ENCODE measurements at places on chromosomes 12 and 14. TPM values are rescaled to one million over a fixed set of nuclear protein-coding genes. Genes with fewer than 3 reads are reported as not detected.

DNA sequence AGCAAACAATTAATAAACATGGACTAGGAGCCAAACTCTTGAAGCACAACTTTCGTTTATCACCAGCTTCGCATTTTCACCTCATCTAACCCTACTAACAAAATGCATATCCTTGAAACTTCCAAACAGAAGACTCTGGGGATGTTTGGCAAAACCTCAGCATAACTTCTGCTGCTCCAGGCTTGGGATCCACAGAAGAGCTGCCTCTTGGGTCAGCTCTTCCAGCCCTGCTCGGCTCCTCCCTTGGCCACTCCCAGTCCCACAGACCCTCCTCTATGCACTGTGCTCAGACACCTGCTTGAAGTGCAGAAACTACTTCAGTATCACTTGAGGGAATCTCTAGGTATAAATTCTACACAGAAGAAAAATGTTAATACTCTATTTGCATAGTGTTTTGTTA lies 110.0 kb upstream of the AMIGO2 start:
- DNase-seq: no peak

DNA sequence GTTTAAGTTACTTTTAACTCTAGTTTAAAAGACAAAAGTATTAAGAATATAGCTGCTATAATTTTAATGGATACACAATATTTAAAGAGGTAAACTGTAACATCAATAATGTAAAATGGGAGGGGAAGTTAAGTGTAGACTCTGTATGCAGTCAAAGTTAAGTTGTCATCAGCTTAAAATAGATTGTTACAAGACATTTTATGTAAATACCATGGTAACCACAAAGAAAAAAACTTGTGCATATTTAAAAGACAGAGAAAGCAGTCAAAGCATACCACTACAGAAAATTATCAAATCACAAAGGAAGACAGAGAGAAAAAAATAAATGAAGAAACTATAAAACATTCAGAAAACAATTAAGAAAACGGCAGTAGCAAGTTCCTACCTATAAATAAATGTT lies 73.3 kb downstream of the CEP128 start:
- DNase-seq: no peak

DNA sequence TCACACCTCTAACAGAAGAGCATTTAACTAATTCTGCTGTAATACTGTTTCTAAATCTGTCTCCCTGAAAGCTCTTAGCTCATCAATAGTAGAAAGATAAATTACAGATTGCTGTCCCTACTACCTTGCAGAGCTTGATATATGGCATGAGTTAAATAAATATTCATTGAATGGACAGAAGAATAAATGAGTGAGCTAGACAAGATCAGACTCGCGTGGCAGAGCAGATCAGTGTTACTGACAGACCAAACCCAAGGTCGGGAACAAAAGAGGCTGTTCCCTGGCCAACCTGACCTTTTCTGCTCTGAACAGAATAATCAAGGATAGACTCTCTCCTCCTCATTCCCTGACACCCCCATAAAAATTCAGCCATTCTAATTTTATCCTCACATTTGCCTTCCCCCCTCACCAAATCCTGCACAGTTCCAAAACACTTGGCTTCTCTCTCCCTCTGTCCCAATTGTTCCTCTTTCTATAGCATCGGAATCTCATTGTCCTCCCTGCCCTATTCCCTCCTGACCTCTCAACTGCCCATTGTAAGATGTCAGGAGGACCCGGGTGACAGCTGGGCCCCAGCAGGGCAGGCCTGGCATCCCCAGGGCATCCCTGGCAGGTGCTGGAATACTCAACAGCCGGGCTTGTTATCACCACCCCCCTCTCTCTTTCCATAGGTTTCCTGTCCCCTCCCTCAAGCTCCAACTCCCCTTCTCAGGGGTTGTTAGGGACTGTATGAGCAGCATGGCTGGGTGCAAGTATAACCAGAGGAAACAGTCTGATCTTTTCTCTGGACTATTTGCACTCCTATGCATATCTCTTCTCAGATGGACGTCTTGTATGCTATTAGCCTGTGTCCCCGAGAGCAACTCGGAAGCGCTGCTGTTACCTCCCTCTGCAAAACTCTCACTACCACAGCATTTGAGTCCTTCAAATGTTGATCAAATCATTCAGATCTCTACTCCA lies 19.9 kb downstream of the NEUROD4 start:
- DNase-seq: no peak

The SRGAP1 gene
- total RNA-seq: 11.0 TPM

The SLC41A2 gene
- total RNA-seq: 20.4 TPM

The TXNRD1 gene
- 430 TPM for total RNA-seq

The PTPRB gene
- 0.66 TPM for total RNA-seq

The ESPL1 gene
- 31.6 TPM for total RNA-seq

The SLC4A8 gene
- 4.2 TPM for total RNA-seq

DNA sequence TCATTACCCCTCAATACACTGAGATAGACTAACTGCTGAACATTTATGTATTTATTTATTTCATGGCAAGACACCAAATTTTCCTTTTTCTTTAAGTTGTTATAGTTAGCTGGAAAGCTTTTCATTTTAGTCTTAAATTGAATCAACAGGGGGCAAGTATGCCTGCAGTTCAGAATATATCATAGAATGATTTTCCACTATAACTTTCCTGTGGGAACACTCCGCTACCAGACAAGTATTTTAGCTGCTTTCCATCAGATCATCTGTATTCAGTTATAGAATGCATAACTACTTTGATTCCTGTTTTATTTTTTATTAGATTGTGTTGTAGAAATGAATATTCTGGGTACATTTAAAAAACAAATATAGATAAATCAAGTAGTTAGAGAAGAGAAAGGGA lies 102.0 kb downstream of the SLC6A15 start:
- no peak for DNase-seq

- DNase-seq: peak; percentile 51
These were observed 186.8 kb downstream of the BTG1 start for GRCh38 chr12:91958816-91959215.

DNA sequence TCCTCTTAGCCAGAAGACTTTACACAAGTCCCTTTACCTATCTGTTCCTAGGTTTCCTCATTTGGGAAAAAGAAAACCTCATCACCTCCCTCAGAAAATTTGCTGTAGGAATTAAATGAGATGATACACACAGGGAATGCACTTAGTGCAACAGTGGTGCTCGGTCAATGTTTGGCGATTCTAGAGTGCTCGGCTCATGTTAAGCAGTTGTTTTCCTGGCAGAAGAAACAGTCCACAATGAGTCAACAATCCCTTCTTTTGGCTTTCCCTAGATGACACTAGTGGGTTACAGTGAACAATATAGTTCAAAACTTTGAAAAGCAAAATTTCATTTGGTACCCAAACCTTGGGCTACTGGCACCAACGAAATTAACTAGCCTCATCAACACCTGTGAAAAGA lies 3.9 kb upstream of the TMEM233 start:
- no peak for DNase-seq

DNA sequence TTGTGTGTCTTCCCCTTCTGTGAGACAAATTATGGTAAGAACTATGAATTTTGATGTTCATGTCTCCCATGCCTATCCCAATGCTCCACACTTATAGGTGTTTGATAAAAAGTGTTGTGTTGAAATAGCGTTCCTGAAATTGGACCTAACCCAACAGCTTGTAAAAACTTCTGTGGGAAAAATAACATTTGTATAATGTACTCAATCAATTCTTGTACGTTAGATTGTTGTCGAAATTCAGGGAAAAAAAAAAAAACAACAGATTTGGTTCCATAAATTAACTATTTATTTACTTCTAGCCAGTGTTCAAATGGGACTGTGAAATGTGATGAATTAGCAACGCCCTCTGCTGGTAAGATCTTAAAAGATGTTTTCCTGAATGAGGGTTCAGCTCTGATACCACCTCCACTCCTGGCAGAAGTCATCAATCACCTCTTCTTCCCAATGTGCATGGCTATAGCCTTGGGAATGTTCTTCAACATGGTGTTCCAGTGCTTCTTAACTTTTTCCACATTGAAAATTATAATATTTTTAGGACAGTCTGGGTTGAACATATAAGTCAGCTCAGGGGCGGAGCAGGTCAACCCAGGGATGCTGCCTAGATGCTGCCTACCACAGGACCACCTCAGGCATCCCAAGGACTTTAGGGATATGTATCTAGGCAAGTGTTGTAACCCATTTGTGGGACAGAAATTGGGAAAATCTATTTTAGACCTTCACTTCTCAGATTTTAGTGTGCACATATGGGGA lies 170.6 kb downstream of the OTOGL start:
- DNase-seq: peak; percentile 69

- no peak for DNase-seq
These were observed 536.8 kb downstream of the MED13L start for GRCh38 chr12:115740586-115741155.

GRCh38 chr14:32984241-32984930 lies 45.7 kb downstream of the NPAS3 start:
- no peak for DNase-seq

GRCh38 chr12:67046062-67046461 lies 223.1 kb upstream of the CAND1 start:
- no peak for DNase-seq

The SLC38A1 gene
- 101 TPM for total RNA-seq

DNA sequence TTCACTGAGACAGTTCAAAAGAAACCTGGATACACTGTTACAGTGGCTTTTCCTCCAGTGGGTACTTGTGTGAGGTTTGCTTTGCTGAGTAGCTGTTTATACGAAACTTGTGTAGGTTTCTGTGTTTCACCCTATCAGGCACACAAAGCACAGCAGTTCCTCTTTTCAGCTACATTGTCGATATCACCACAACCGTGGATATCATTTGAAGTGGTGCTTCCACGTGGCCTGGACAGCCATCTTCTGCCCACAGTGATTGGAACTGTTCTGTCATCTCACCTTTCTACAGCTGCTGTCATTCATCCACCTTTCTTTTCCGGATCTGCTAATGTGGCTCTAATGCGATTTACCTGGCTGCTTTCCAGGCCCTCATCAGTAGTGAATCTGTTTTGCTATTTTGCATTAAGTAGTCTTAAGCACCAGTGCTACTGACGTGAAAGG lies 368.8 kb downstream of the SYT1 start:
- DNase-seq: no peak

The NEUROD4 gene
- not detected for total RNA-seq

GRCh38 chr14:88064841-88065240 lies 59.9 kb downstream of the GPR65 start:
- peak; percentile 44 for DNase-seq

- no peak for DNase-seq
These were observed 17.6 kb downstream of the KERA start for GRCh38 chr12:91040096-91040755.

The DNAJC22 gene
- 12.9 TPM for total RNA-seq

The TMEM179 gene
- total RNA-seq: not detected

The TPCN1 gene
- 29.3 TPM for total RNA-seq

DNA sequence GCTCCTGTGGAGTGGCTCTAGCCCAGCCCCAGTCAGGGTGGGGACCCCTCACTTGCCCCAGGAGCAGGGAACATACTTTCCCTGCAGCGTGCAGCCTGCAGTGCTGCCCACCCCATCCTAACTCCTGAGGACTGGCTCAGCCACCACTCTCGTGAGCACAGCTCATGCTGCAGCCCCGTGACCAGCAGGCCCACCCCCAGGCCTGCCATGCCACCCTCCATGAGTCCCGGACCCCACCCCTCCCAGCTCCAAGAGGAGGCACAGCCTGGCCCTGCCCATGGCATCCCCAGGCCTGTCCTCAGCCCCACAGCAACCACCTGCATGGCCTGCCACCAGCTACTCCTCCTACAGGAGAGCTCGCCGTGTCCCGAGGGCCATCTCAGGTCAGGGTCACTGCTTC lies 3.9 kb upstream of the JAG2 start:
- DNase-seq: no peak
